Activated CD4-positive, CD25-positive, alpha-beta regulatory T cell (primary cell): ENCODE measurements at places on chromosomes 7 and 10.

DNA sequence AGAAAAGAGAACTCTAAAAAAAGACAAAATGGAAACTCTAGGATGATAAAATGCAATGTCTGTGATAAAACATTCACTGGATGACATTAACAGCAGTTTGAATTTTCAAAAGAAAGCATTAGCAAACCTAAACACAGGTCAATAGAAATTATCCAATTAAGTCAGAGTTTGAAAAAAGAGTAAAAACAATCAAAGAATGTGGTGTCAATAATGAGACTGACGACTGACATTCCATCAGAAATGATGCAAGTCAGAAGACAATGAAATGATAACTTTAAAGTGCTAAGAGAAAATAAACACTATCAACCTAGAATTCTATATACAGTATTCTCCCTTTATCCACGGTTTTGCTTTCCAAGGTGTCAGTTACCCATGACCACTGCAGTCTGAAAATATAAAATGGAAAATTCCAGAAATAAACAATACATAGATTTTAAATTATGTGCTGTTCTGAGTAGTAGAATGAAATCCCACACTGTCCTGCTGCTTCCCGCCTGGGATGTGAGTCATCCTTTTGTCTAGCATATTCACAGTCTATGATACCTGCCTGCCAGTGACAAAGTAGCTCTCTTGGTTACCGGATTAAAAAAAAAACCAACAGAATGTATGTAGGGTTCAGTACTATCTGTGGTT, 38.3 kb upstream of the SFMBT2 start:
- DNase-seq, result no peak

DNA sequence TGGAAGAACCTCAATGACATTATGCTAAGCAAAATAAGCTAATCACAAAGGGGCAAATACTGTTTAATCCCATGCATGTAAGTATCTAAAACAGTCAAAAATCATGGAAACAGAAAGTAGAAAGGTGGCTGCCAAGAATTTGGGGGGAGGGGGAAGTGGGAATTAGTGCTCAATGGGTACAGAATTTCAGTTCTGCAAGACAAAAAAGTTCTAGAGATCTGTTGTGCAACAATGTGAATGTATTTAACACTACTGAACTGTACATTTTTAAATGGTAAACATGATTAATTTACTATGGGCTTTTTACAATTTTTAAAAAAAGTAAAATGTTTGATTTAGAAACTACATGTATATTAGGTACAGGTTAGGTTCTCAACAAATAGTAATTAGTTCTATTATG, 11.9 kb downstream of the EZH2 start:
- no peak for DNase-seq

GRCh38 chr10:122020226-122020625, 31.3 kb downstream of the TACC2 start:
- DNase-seq, result no peak

GRCh38 chr10:86258499-86258898, 108.1 kb downstream of the GRID1 start:
- no peak for DNase-seq

DNA sequence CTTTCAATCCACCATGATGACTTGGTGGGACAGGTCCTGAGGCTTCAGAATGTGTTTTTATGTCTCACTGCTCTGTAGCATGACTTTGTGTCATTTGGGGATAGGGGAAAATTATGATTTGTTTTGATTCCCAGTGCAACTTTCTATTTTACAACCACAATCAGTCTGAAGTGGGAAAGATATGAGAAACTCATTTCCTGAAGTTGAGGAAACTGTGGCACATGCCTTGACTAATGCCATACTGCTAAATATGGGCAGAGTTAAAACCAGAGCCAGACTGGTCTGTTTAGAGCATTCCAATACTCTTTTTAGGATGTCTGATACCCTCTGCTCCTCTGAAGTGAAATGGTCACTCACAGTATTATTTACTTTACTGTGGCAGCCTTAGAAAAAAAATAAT, 307.7 kb downstream of the ADRA2A start:
- no peak for DNase-seq

DNA sequence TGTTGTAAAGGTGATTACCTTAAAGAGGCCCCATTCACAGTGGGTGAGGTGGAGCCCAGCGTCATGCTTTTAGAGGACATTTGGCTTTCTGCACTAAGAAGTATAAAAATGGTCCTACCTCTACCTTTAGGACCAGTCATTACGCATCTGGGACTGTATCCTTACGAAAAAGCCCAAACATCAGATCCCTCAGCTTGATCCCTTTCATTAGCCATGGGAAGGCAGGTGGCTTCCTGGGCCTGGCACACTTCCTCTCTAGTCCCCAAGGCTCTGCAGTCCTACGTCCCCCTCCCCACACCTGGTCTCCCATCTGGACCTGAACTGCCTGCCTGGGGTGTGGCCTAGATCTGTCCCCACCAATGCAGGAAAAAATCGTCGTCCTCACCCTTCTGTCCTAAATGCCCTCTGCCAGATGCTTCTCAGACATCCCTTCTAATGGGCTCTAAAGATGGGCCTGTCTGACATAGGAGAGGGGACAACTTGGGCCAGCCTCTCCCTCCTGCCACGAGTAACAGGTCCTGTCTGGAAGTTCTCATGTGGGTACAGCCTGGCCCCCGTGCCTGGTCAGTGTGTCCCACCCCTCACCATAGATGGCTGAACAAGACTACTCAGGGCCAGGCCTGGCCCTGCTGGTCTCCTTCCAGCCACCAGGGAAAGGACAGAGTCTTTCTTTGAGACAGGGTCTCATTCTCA, 11.8 kb upstream of the SLC18A3 start:
- no peak for DNase-seq

DNA sequence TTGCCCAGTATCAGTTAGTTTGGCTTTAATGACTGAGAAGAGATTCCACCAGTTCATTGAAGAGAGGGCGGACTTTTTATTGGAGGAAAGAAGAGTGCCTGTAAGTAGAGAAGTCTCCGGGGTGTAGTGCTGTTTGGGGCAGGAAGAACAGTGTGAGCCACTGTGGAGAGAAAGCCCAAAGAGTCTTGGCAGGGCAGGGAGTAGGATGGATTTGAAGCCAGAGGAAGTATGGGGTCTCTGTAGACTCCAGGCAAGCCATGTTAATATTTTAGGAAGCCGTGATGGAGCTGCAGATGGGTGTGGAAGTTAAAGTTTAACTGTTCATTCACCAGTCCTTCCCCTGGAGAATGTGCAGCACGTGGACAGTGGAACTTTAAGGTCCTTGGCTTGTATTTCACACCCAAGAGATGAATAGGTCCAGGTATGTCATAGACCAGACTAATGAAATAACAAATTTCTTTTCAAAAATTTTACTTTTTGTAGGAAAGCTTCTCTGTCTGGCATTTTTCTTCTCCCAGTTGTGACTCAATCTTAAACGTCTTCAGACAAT, 54.1 kb downstream of the TCF7L2 start:
- no peak for DNase-seq

DNA sequence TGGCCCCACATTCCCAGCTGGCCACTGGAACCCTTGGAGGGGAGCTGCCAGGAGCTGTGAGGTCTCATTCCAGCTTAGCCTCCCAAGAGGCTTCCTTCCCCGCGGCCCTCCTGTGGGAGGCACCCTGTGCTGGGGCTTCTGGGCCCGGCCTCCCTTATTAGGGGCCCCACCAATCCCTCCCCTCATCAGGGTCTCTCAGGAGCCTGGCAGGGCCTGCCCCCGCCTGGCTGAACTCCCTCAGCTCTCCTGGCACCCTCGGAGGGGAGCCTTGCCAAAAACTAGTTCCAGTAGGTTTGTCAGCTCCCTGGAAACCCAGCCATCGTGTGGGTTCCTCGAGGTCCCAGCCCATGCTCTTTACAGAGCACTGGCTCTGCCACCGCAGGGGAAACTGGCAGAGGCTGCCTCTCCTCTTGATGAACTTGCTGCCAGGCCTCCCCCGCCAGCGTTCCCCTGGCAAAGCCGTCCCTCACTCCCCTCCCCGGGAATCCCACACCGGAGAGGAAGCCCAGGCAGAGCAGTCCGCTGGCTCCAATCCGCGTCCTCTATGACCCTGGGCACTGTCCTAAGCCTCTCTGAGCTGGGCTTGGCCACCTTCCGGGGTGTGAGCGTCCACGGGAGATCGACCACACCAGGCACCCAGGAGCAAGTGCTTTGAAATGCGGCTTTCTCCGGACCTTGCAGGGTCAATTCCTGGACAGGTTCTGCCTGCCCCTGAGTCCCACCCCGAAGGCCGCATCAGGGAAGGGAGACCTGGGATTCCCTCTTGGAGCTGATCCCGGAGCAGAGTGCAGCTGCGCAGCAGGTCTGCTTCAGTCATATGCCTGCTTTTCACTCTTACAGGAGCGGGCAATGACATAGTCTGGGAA, 139.8 kb downstream of the ARHGAP22 start:
- DNase-seq, result no peak

GRCh38 chr10:120586471-120586872, 129.4 kb downstream of the PLPP4 start:
- DNase-seq, result no peak

GRCh38 chr10:3758491-3758970, 26.5 kb downstream of the KLF6 start:
- no peak for DNase-seq

GRCh38 chr7:33842150-33842549, 63.2 kb upstream of the BMPER start:
- DNase-seq, result no peak

DNA sequence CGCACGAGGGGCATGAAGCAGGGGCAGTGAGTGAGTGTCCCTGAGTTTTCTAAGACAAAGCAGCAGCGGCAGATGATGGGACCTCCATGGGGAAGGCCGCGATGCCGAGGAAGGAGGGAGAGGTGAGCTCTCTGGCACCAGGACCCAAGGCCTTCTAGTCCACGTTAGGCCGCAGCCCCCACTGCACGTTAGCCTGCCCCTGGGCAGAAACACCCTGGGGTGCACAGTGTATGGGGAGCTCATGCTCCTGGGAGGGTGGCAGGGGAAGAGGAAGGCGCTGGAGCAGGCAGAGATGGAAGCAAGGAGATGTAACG, 97.3 kb upstream of the IKZF1 start:
- DNase-seq, result no peak

- DNase-seq, result no peak
These were observed 222.8 kb downstream of the PTN start for GRCh38 chr7:137120690-137121089.

- no peak for DNase-seq
These were observed 68.0 kb downstream of the MRC1 start for GRCh38 chr10:17877121-17877520.

- DNase-seq, result no peak
These were observed 56.5 kb upstream of the EEPD1 start for GRCh38 chr7:36096460-36097095.
